ENCODE measurements at places on chromosomes 12 and 14.
A peak's percentile ranks its signal among the peaks of the same experiment; 100 is the strongest.

DNA sequence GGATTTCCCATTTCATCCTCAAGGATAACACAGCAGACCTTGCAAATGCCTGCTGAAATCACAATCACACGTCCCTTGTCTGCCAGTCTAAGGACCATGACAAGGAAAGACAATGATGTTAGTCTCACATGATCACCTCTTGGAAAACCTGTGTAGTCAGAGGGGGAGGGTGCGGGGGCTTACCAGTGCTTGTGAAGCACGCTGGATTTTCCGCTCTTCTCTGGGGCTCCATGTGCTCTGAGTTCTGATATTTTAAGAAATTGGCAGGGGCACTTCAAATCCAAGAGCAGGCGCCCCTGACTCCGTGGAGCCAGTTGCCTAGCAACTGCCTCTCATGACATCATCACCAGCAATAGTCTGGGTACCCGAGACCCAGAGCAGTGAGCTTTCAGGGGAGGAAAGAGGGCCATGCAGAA lies 200.9 kb upstream of the C14orf180 start:
- peaks cover 48% of the 10 kb centered on the region for H3K27me3 ChIP-seq
- H3K4me1 ChIP-seq = no peaks in the 10 kb centered on the region
- no peak for DNase-seq
- no peak overlapping the region for H3K4me3 ChIP-seq
- H3K27ac ChIP-seq = no peak overlapping the region
- H3K36me3 ChIP-seq = no peaks in the 10 kb centered on the region

- no peak for DNase-seq
- no peak overlapping the region for H3K27ac ChIP-seq
- H3K4me1 ChIP-seq = no peaks in the 10 kb centered on the region
- H3K36me3 ChIP-seq = no peaks in the 10 kb centered on the region
- H3K4me3 ChIP-seq = no peak overlapping the region
Observed at GRCh38 chr12:1840981-1841425, 20.6 kb downstream of the LRTM2 start.

DNA sequence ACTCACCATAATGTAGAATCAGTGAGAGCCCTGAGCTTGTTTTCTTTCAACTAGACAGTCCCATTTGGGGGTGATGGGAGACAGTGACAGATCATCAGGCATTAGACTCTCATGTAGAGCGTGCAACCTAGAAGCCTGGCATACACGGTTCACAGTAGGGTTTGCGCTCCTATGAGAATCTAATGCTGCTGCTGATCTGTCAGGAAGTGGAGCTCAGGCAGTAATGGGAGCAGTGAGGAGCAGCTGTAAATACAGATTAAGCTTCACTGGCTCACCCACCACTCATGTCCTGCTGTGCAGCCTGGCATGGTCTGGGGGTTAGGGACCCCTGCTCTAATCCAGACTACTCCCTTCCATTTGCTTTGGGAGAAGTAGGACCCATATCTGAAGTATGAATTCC lies 55.6 kb downstream of the FNTB start:
- no peaks in the 10 kb centered on the region for H3K27me3 ChIP-seq
- H3K4me3 ChIP-seq = no peak overlapping the region
- no peaks in the 10 kb centered on the region for H3K4me1 ChIP-seq
- H3K36me3 ChIP-seq = no peaks in the 10 kb centered on the region
- no peak overlapping the region for H3K27ac ChIP-seq

- no peaks in the 10 kb centered on the region for H3K27me3 ChIP-seq
- H3K27ac ChIP-seq = no peak overlapping the region
- no peak for DNase-seq
Observed at GRCh38 chr14:85295318-85295717, 234.6 kb upstream of the FLRT2 start.

- no peak for DNase-seq
- H3K4me3 ChIP-seq = no peak overlapping the region
- H3K4me1 ChIP-seq = no peaks in the 10 kb centered on the region
- no peak overlapping the region for H3K27ac ChIP-seq
- no peaks in the 10 kb centered on the region for H3K27me3 ChIP-seq
Observed at GRCh38 chr14:102805371-102805891, 28.2 kb downstream of the TRAF3 start.

- H3K36me3 ChIP-seq = no peaks in the 10 kb centered on the region
- H3K4me1 ChIP-seq = no peaks in the 10 kb centered on the region
- peak overlapping the region; percentile 48 for H3K27ac ChIP-seq
- no peak overlapping the region for H3K4me3 ChIP-seq
- DNase-seq = no peak
Observed at GRCh38 chr14:72613231-72613974, 280.5 kb downstream of the DPF3 start.

DNA sequence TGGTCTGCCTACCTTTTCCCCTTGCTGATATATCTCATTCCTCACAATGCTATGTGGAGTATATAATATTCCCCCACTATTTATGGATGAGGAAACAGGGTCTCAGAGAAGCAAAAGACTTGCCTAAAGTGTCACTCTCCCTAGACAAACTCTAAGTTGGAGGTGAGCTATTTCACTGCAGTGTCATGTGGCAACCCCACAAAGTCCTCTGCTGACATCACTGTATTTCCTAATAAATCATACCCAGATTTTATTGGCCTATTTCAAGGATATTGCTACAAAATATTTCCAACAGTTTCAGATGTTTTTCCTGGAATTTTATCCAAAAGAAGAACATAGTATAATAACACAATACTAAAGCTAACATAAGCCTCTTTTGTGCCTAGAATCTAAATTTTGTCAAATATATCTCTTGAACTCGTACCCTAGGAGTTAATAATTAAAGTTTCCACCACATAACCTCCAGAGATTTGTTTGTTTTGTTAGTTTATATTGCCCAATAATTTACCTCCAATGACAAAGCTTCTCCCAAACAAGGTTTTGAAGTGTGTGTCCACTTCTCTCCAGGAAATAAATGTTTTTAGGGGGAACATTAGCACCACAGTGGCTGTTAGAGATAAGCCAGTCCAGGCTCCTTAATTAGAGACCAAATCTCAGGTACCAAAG lies 215.1 kb downstream of the ASCL1 start:
- no peak overlapping the region for H3K27ac ChIP-seq
- H3K4me3 ChIP-seq = no peak overlapping the region
- H3K4me1 ChIP-seq = no peaks in the 10 kb centered on the region

DNA sequence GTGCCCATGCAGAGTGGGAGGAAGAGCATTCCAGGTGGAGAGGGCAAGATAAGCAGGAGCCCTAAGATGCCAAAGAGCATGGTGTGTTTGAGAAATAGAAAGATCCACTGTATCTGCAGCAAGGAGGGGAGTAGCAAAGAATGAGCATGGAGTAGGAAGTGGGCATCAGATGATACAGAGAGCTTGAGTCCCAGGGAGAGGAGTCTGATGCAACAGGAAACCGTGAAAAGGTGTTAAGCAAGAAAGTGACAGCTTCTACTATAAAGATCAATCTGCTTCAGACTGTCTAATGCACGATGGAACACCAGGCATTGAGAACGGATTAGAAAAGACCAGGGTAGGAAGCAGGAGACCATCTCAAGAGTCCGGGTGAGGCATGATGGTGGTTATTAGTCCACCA lies 12.3 kb upstream of the GPRC5D start:
- no peak for DNase-seq
- no peak overlapping the region for H3K4me3 ChIP-seq
- H3K36me3 ChIP-seq = no peaks in the 10 kb centered on the region
- H3K27me3 ChIP-seq = no peaks in the 10 kb centered on the region

- no peaks in the 10 kb centered on the region for H3K36me3 ChIP-seq
- DNase-seq = no peak
- no peak overlapping the region for H3K27ac ChIP-seq
- H3K4me3 ChIP-seq = no peak overlapping the region
Observed at GRCh38 chr14:50832935-50833630, 2.1 kb upstream of the NIN start.

DNA sequence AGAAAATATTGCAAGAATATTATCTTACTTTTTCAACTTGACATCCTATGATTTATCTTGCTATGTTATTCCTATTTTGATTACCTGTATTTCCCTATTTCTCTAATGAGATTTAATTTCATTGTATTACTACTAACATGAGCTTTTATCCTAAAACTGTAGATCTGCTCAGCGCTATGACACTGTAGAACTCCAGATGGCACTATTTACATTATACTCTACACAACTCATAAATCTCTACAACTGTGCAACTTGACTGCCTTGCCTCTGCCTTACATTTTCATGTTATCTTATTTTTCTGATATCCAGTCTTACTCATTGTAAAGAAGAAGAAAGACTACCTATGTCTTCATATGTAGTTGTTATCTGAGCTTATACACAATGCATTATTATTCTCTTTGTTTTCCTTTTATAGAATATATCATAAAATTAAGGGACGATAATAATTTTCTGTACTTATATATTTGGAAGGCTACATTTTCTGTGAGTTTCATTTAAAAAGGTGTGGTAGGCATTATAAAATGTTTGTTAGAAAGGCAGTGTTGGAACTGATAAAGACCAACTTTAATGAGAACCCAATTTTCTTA lies 24.1 kb downstream of the NUP37 start:
- H3K27ac ChIP-seq = no peak overlapping the region
- no peaks in the 10 kb centered on the region for H3K27me3 ChIP-seq
- no peaks in the 10 kb centered on the region for H3K4me1 ChIP-seq
- no peak for DNase-seq
- no peaks in the 10 kb centered on the region for H3K36me3 ChIP-seq

DNA sequence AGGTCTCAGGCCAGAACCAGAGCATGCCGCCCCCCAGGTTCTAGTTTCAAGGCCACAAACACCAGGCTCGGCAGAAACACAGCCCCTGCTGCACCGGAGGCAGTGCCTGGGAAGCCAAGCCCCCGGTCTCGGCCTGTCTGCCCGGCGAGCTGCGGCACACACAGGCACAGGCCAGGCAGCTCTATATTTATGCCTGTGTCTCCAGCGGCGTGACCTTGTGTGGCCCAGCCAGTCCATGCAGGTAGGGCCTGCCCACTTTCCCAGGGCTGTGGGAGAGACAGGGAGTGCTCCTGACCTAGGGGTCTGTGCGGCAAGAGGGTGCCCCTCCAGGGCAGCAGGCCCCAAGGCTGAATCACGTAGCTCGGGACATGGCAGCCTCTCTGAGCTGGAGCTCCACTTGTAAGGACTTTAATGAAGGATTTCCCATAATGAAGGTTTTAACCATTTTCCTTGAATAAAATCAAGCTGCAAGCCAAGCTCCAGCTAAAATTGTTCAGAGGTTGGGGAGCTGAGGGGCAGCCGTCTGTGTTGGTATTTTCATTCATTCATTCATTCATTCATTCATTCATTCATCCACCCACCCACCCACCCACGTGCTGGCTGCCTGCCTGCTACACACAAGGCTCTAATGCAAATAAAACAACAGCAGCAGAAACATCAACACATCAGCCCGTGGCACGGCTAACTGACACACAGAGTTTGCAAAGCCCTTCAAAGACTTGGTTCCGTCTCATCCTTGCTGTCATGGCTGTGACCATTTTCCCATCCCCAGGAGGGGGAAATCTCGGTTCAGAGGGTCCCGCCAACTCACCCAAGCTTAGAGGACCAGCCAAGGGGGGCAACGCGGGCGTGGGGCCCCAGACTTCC lies 92.0 kb downstream of the RFLNA start:
- H3K27me3 ChIP-seq = no peaks in the 10 kb centered on the region
- peak overlapping the region; percentile 77 for H3K4me3 ChIP-seq
- no peaks in the 10 kb centered on the region for H3K36me3 ChIP-seq
- DNase-seq = no peak

GRCh38 chr14:68282479-68283377 lies 463.1 kb downstream of the RAD51B start:
- H3K4me1 ChIP-seq = no peaks in the 10 kb centered on the region
- DNase-seq = no peak
- no peaks in the 10 kb centered on the region for H3K36me3 ChIP-seq
- H3K27ac ChIP-seq = peak overlapping the region; percentile 8

- no peaks in the 10 kb centered on the region for H3K36me3 ChIP-seq
- DNase-seq = no peak
- no peaks in the 10 kb centered on the region for H3K4me1 ChIP-seq
- H3K27ac ChIP-seq = no peak overlapping the region
- no peak overlapping the region for H3K4me3 ChIP-seq
- H3K27me3 ChIP-seq = no peaks in the 10 kb centered on the region
Observed at GRCh38 chr12:110762891-110763290, 20.2 kb upstream of the PPP1CC start.

GRCh38 chr12:123115409-123116121 lies 35.3 kb downstream of the PITPNM2 start:
- DNase-seq = no peak
- no peaks in the 10 kb centered on the region for H3K4me1 ChIP-seq
- peak overlapping the region; percentile 62 for H3K27ac ChIP-seq
- H3K27me3 ChIP-seq = no peaks in the 10 kb centered on the region
- H3K4me3 ChIP-seq = no peak overlapping the region
- no peaks in the 10 kb centered on the region for H3K36me3 ChIP-seq

- no peaks in the 10 kb centered on the region for H3K27me3 ChIP-seq
- no peaks in the 10 kb centered on the region for H3K36me3 ChIP-seq
- no peaks in the 10 kb centered on the region for H3K4me1 ChIP-seq
- DNase-seq = peak; percentile 69
Observed at GRCh38 chr12:65511134-65511834, 232.8 kb downstream of the MSRB3 start.

DNA sequence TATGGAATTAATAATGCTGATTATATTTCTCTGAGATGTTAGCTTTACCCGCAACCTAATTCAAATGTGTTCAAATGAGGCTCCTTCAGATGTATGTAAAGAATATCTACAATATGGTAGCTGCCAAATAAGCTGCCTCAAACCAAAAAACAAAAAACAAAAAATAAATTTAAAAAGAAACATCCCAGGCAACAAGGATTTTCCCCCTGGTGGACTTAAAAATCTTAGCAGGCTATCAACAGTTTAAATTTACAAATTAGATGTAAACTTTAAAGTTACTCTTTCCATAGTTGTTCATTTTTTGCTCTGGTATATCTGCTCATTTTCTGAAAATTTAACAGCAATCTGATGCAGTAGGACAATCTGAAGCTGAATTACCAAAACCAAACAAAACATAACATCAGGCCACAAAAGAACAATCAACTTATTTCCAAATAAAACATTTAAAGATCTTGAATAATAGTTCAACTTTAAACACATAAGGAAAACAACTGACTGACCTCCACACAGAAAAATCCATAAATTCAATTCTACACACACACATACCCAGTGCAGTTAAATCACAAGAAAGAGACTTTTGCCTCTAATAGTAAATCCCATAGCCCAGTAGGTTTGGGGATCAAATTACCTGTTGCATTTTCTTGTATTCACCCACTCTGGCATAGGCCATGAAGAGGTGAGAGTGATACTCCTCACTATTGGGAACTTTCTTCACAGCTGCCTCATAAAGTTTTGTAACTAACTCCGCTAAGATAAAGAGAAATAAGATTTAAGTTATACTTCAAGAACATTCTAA lies 21.3 kb downstream of the NAA25 start:
- H3K36me3 ChIP-seq = no peaks in the 10 kb centered on the region
- no peak overlapping the region for H3K27ac ChIP-seq
- no peak for DNase-seq
- H3K27me3 ChIP-seq = no peaks in the 10 kb centered on the region
- H3K4me3 ChIP-seq = no peak overlapping the region

GRCh38 chr14:94659901-94660300 lies 47.7 kb downstream of the SERPINA3 start:
- no peak overlapping the region for H3K27ac ChIP-seq
- H3K4me3 ChIP-seq = no peak overlapping the region
- no peaks in the 10 kb centered on the region for H3K36me3 ChIP-seq
- H3K27me3 ChIP-seq = no peaks in the 10 kb centered on the region

All from breast epithelium (tissue), 4 donors.